Liver (tissue), 10 donors: ENCODE measurements at places on chromosomes 5 and 9.
A peak's percentile ranks its signal among the peaks of the same experiment; 100 is the strongest.

DNA sequence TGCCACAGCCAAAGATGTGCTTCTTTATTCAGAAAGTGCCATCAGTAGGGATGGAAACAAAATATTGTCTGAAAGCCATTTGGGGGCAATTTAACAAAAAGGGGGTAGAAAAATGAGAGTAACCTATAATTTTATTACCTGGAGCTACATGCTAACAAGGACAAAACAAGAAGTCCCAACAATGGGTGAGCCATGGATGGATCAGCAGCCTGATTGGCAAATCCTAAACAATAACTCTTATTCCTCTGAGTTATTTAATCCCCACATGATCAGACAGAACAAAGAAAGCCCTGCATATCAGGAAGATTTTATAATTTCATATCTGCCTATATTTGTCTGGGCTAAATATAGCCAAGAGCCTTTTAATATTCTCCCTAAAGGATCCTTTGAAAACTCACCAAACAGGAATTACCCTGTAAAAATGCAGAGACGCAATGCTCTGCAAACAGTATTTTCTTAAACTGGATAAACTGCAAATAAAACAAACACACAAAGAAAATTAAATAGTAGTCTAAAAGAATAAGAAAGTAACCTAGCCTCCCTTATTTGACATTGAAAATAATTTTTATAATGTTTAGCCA is 483.4 kb downstream of the ZNF608 start:
- H3K4me3 ChIP-seq: no peak overlapping the region
- no peak for DNase-seq
- H3K36me3 ChIP-seq: no peaks in the 10 kb centered on the region
- H3K27me3 ChIP-seq: no peaks in the 10 kb centered on the region

DNA sequence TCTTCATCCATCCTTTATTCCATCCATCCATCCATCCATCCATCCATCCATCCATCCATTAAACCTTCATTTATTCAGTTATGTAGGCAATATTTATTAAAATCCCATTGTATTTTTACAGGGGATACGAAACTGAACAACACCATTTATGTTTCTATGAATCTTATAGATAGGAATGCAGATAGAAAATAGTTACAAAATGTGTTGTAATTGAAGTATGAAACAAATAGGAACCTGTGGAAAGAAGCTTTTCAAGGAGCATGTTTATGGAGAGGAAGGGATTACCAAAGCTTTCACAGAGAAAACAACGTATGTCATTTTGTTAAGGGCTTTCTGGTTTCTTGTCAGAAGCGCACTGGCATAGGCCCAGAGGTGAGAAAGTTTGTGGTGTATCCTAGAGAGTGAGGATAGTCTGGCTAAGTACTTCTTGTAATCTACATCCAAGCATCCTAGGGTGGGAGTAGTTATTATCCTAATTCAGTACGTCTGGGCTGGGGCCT is 184.0 kb downstream of the CNTLN start:
- H3K36me3 ChIP-seq: no peaks in the 10 kb centered on the region
- DNase-seq: no peak
- H3K27ac ChIP-seq: no peak overlapping the region
- no peaks in the 10 kb centered on the region for H3K4me1 ChIP-seq
- no peak overlapping the region for H3K4me3 ChIP-seq
- H3K27me3 ChIP-seq: no peaks in the 10 kb centered on the region

DNA sequence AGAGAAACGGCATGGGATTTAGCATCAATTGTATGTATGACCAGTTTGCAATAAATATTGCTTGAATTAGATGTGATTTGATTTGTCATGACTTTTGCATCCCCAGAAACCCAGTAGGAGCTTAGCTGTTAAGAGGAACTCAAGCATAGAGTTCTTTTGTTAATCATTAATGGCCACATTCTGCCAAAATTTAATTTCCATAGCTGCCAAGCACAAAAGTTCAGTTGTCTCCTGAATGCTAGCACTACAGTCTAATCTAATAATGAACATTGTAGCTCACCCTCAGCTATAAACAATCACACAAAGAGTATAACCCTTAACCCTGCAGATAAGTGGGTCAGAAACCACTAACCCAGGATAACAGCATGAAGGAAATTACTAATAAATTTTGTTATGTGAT is 169.8 kb upstream of the GRAMD2B start:
- H3K36me3 ChIP-seq: no peaks in the 10 kb centered on the region
- H3K27ac ChIP-seq: no peak overlapping the region
- no peak for DNase-seq
- peaks cover 4% of the 10 kb centered on the region for H3K4me1 ChIP-seq
- H3K4me3 ChIP-seq: no peak overlapping the region

GRCh38 chr5:66620711-66621110 is 24.5 kb downstream of the MAST4 start:
- H3K27me3 ChIP-seq: no peaks in the 10 kb centered on the region
- no peak for DNase-seq
- H3K27ac ChIP-seq: no peak overlapping the region
- no peaks in the 10 kb centered on the region for H3K36me3 ChIP-seq
- peaks cover 4% of the 10 kb centered on the region for H3K4me1 ChIP-seq

DNA sequence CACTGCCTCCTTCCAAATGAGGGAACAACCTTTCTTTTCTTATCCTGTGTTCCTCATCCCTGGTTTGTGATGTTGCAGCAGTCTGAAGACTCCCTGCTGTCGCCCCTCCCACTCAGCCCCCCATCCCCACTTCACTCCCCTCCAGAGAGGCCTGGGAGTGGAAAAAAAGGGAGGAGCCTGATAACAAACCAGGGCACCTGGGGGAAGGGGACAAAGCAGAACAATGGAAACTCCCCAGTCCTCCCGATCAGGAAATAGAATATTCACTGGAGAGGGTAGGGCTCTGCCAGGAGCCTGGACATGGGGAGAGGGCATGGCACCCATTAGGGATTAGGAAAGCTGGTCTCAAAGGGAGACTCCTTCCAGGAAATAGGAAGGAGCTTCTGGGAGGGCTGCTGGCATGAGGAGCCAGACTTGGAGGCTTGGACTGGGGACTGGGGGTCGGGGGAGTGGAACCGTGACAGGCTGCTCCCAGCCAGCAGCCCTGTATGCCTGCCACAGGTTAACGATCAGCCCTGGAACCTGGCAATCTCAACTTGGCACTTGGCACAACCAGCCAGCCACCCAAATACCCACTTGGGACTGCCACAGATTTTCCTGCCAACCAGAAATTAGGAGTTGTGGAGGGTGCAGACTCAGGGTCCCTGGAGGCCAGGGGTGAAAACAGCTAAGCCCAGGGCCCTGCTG is 20.0 kb downstream of the PCDH1 start:
- peaks cover 14% of the 10 kb centered on the region for H3K4me1 ChIP-seq
- H3K4me3 ChIP-seq: no peak overlapping the region
- peak overlapping the region; percentile 42 for H3K27ac ChIP-seq

DNA sequence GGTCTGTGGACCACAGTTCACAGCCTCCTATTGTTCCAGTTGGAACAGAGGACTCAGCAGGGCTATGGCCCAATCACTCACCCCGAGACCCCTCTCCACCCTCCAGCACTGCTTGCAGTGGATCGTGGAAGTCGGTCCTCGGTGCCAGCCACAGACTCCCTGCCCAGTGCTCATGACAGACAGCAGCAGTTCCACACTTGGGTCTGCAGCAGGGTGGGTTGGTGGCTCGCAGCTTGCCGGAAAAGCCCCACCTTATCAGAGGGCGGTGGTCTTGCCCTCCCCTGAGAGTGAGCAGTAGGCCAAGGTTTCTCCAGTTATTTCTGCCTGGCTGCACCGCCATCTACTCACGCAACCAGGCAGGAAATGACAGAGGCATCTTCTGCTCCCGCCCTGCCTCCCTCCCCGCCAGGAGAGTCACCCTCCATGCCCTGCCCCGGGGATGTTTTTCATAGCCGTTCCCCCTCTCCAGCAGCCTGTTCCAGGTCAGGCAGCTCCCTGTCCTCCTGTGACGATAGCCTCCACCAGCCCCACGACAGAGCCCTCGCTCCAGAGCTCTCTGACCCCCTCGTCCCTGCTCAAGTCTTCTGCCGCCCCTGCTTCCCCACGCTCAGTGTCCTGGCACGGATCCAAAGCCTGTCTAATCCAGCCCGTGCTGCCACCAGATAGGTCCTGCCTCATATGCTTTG is 34.5 kb downstream of the UNC5A start:
- no peak for DNase-seq
- no peak overlapping the region for H3K27ac ChIP-seq
- no peaks in the 10 kb centered on the region for H3K4me1 ChIP-seq
- H3K27me3 ChIP-seq: no peaks in the 10 kb centered on the region

GRCh38 chr9:135692410-135692809 is 6.9 kb downstream of the SOHLH1 start:
- H3K4me1 ChIP-seq: no peaks in the 10 kb centered on the region
- H3K4me3 ChIP-seq: no peak overlapping the region
- no peak overlapping the region for H3K27ac ChIP-seq
- no peaks in the 10 kb centered on the region for H3K36me3 ChIP-seq
- no peak for DNase-seq

DNA sequence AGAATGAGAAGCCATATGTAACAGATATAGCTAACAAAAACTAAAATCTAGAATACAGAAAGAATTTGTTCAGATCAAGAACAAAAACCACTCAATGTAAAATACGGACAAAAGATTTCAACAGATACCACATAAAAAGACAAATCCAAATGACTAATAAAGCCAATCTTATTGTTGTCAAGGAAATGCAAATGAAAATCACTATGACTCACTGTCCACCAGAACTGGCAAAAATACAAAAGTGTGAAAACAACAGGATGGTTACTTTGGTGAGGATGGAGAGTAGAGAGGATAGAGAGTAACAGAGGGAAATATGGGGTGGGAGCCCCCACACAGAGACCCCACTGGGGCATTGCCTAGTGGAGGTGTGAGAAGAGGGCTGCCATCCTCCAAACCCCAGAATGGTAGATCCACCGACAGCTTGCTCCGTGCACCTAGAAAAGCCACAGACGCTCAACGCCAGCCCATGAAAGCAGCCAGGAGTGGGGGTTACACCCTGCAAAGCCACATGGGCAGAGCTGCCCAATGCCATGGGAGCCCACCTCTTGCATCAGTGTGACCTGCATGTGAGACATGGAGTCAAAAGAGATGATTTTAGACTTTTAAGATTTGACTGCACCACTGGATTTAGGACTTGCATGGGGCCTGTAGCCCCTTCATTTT is 15.2 kb upstream of the RHOBTB3 start:
- no peaks in the 10 kb centered on the region for H3K27me3 ChIP-seq
- no peaks in the 10 kb centered on the region for H3K36me3 ChIP-seq
- H3K27ac ChIP-seq: no peak overlapping the region
- H3K4me1 ChIP-seq: no peaks in the 10 kb centered on the region
- H3K4me3 ChIP-seq: no peak overlapping the region
- DNase-seq: no peak

- no peaks in the 10 kb centered on the region for H3K27me3 ChIP-seq
- no peak overlapping the region for H3K27ac ChIP-seq
- no peak for DNase-seq
- peaks cover 5% of the 10 kb centered on the region for H3K36me3 ChIP-seq
Measured at GRCh38 chr5:168443533-168443932, 42.7 kb upstream of the RARS1 start.

GRCh38 chr5:117077142-117077541 is 502.5 kb upstream of the SEMA6A start:
- no peaks in the 10 kb centered on the region for H3K4me1 ChIP-seq
- no peak for DNase-seq
- H3K27ac ChIP-seq: no peak overlapping the region
- no peak overlapping the region for H3K4me3 ChIP-seq
- no peaks in the 10 kb centered on the region for H3K27me3 ChIP-seq
- no peaks in the 10 kb centered on the region for H3K36me3 ChIP-seq

DNA sequence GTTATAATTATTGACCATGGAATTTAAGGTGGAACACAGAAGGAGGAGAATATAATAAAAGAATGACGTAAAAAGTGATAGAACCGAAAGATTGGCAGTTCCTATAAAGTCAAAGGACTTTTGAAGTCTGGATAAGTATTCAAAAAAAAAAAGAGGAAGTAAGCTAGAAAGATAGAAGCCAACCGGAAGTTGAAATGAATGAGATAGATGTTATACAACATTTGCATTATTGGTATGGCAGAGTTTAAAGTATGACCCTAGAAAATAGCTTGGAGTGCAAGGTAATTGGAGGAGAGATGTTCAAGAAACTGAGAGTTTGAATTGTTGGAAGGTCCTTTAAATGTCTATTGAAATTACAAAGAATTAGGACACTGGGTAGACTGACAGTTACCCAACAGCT is 293.6 kb downstream of the FER start:
- H3K27ac ChIP-seq: no peak overlapping the region
- H3K4me3 ChIP-seq: no peak overlapping the region
- H3K36me3 ChIP-seq: no peaks in the 10 kb centered on the region
- no peaks in the 10 kb centered on the region for H3K4me1 ChIP-seq

DNA sequence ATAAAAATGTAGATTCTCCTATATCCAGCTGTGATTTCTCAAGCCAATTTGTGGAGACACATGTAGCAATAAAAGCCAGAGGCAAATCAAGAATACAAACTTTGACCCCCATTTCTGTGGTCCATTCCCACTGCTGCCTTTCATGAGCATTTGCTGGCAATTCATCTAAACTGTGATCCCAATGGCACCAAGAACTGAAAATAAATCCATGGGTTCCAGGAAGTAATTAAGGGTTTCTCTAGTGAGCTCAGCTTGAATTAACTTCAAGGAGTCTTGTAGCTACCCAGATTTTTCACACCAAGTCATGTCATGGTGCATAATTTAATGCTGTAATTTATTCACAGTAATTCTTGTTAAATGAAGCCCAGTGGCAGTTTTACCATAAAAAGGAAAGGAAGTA is 145.0 kb upstream of the SMC2 start:
- H3K27me3 ChIP-seq: no peaks in the 10 kb centered on the region
- H3K4me1 ChIP-seq: no peaks in the 10 kb centered on the region
- no peaks in the 10 kb centered on the region for H3K36me3 ChIP-seq
- no peak for DNase-seq

DNA sequence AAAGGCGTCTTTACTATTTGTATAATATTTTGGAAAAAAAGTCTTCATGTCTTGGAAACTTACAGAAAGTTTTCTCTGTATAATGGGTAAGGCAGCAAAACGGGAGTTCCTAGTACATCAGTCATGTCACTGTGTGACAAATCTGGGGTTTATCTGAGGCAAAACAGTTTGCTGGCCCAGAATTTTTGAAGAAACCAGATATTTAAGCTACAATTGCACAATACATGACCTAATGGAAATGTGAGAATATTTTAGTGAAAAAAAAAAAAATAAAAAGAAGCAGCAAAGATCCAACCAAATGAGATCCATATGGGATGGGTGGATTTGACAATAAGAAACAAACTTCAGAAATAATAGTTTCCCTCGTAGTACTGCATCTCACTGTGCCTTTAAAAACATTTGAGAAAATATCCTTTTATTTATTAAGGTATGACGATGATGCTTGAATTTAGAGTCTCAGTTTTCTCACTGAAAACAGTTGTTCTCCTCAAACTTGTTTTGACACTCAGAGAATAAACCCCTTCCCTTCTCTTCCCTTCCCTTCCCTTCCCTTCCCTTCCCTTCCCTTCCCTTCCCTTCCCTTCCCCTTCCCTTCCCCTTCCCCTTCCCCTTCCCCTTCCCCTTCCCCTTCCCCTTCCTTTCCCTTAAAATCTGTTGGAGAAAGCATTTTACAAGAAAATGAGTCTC is 180.5 kb upstream of the TUT7 start:
- no peaks in the 10 kb centered on the region for H3K4me1 ChIP-seq
- H3K4me3 ChIP-seq: no peak overlapping the region
- H3K27ac ChIP-seq: no peak overlapping the region
- no peaks in the 10 kb centered on the region for H3K27me3 ChIP-seq
- H3K36me3 ChIP-seq: no peaks in the 10 kb centered on the region

- no peak overlapping the region for H3K27ac ChIP-seq
- no peak overlapping the region for H3K4me3 ChIP-seq
- H3K4me1 ChIP-seq: no peaks in the 10 kb centered on the region
- no peaks in the 10 kb centered on the region for H3K27me3 ChIP-seq
- H3K36me3 ChIP-seq: no peaks in the 10 kb centered on the region
Measured at GRCh38 chr9:83266666-83267496, 203.9 kb upstream of the RASEF start.
